Dermis blood vessel endothelial cell (primary cell): ENCODE measurements at places on chromosomes 4 and X. TPM values are rescaled to one million over a fixed set of nuclear protein-coding genes. Genes with fewer than 3 reads are reported as not detected.

Gene TFDP3
- not detected in 2 replicates for total RNA-seq

Gene LRAT
- not detected in 2 replicates for total RNA-seq

Gene PHOX2B
- total RNA-seq: not detected in 2 replicates

Gene MMRN1
- 2,743 and 3,766 TPM in 2 replicates for total RNA-seq

Gene MAP3K15
- total RNA-seq: 0.09 and 0.17 TPM in 2 replicates

Gene DCAF8L1
- not detected in 2 replicates for total RNA-seq

Gene POLN
- total RNA-seq: 2.7 and 5.8 TPM in 2 replicates

Gene LPAR4
- 0.09 TPM in 1 of 2 replicates, not detected in the other for total RNA-seq
